ENCODE measurements at places on chromosomes 11 and 22. TPM values are rescaled to one million over a fixed set of nuclear protein-coding genes. Genes with fewer than 3 reads are reported as not detected.

DNA sequence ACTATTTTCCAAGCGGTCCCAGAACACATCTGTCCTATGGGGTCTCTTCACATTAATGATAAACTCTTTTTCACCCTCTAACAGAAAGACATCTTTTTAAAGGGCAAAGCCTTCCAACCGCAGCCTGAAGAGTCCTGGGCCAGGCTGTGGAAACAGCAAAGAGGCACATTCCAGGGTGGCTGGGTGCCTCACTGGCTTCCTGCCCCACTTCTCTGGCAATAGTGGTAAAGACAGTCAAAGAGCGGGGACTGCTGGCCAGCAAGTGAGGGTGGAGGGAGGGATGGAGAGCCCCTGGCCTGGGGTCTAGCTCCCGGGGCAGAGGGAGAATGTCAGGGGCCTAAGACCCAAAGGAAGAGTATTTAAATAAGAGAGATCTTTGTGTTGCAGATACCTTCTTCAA lies 10.2 kb upstream of the CHST1 start:
- DNase-seq, result no peak

DNA sequence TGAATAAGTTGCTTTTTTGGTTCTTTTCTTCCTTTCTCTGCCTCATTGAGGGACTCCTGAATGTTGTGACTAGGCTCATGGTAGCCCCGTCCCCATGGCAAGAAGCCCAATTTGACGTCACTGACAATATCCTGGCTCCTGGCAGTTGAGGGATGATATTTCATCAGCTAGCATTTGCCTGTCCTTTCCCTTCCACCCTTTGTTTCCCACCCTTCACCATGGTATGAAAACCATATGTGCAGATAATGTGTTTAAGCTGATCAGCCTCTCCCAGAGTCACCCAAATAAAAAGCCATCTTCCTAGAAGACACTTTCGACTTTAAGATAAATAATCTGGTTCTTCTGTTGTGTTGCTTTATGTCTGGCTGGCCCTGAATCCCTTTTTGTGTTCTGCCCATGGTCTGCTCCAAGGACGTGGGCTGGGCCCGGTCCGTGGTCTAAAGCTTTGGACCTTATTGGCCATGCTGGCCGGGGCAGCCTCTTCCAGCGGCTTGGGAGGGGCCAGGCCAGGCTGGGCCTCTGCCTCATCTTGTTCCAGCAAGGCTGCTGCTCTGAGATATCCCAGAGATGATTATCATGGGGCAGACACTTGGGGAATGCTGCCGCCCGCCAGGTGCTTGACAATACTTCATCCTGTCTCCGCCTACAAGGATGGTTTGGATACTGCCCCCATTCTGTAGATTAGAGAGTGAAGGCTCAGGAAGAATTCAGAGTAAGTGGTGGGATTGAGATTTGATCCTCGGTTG lies 5.1 kb downstream of the TSPAN18 start:
- no peak for DNase-seq

Gene OR5B21
- not detected for total RNA-seq

Gene PATE2
- not detected for total RNA-seq

All from activated naive CD8-positive, alpha-beta T cell treated with anti-CD3 and anti-CD28 coated beads for 36 hours (primary cell).